WTC11 (cell line): ENCODE measurements at places on chromosomes 5 and 9.

GRCh38 chr9:25117791-25118190 is 560.5 kb downstream of the TUSC1 start:
- no peak for DNase-seq

GRCh38 chr5:59684388-59685190 is 208.9 kb downstream of the PDE4D start:
- DNase-seq, result no peak

DNA sequence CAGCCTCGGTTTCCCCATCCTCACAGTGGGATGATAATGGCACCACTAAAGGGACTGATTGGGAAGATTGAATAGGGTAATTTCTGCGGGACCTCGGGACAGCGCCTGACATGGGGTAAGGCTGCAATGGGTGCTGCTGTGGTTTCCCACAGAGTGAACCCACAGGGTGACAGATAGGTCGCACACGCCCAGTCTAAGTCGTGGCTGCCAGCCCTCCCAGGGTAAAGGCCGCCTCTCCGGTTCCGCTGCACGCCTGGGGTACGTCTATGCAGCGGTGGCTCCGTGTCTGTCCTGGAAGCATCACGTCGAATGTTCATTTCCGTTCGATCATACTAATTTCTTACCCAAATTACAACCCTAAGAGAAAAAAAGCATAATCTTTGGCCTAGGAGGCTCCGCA is 631 bp downstream of the CFAP77 start:
- DNase-seq, result no peak

DNA sequence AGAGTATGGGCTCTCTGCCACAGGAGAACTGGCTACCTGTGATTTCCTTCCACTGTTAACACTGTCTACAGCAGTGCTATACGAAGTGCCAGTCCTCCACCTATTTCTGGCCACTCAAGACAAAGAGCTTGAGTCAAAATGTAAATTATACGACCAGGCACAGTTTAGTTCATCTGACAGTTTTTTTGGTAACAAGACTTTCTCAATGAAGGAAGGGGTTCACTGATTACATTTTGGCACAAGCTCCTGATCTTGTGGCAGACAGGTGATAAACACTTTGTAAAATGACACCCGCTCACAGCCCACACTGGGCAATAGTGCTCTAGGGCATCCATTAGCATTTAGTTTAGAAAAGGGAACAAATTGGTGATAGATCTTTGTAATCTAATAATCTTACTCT is 8.6 kb downstream of the RBM22 start:
- DNase-seq, result no peak

DNA sequence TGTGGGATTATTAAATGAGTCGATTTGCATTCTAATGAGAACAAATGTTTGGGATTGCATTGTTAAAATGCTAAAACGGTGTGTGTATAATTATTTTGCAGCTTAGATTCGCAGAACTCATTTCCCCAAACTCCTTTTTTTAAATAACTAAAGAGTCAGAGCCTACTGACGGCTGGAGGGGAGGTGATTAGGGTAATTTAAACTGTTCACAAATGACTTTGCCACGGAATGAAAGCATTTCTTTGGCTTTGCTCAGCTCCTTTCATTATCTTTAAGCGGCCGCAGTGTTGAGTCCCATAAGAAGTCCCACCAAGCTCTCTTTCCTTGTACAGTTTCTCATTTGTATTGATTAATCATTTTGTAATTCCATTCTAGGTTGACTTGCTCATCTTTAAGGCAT is 1632.8 kb downstream of the MAT2B start:
- DNase-seq, result no peak

DNA sequence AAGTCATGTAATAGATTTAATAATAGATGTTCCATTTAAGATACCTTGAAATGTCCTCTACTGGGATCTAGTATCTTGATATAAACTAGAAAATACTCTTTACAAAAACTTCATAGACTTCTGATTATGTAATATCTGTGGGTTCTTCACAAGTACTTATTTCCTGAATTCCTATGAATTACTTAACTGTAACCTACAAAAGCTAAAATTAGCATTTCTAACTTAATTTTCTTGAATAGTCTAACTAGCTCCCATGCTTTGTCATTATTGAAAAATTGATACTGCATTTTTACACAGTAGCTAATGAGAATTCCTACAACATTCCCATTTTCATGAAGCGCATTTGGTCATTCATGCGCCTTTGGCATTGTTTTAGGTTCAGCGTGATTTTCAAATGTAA is 1828.2 kb downstream of the MAT2B start:
- DNase-seq, result no peak

GRCh38 chr5:179455320-179455719 is 95.0 kb upstream of the RUFY1 start:
- DNase-seq, result no peak

GRCh38 chr9:107669422-107669821 is 179.9 kb upstream of the KLF4 start:
- no peak for DNase-seq

- peak; percentile 10 for DNase-seq
These were observed 29.2 kb downstream of the LHX3 start for GRCh38 chr9:136175616-136176197.

DNA sequence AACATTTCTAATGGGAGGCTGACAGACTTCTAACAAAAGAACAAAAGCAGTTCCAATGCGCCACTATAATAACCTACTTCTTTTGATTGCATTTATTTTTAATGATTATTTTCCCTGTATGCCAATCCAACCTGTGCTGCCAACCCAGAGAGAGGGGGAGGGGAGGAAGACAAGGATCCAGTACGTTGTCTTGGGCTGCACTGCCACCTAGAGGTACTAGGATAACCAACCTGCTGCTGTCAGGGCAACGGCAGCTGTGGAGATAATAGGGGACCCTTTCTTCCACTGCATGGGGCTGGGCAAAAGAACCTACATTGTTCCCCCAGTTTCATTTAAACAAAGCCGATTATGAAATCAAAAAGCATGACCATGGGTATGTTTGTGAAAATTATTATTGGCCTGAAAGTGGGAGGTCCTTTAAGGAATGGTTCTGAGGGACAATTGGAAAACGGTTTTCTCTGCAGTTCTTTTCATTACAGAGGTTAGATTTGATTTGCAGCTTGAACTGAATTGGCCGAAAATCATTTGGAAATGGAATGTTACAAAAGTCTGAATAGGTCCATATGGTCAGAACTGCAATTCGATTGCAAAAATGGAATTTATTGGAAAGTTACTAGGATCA is 101.3 kb downstream of the RASEF start:
- peak; percentile 84 for DNase-seq

- no peak for DNase-seq
These were observed 1.1 kb upstream of the ANXA2R start for GRCh38 chr5:43041110-43041668.

- no peak for DNase-seq
These were observed 215.1 kb upstream of the ZNF608 start for GRCh38 chr5:124961521-124961920.

DNA sequence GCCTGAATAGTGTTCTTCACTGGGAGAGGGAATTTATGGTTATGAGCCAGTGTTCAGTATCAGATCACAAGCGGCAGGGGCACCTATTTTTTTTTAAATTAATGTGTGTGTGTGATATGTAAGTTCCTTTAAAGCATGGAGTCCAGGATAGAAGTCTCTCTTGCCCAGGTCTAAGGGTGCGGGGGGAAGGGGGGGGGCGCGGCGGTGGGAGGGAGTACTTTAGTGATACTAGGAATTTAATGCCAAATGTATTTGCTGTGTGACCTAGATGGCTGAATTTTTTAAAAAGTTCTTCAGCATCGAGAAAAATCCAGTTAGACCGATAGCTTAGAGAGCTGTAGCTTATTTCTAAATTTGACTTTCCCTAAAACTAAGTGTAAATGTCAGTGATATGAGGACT is 1.5 kb upstream of the FCHO2 start:
- DNase-seq, result no peak

DNA sequence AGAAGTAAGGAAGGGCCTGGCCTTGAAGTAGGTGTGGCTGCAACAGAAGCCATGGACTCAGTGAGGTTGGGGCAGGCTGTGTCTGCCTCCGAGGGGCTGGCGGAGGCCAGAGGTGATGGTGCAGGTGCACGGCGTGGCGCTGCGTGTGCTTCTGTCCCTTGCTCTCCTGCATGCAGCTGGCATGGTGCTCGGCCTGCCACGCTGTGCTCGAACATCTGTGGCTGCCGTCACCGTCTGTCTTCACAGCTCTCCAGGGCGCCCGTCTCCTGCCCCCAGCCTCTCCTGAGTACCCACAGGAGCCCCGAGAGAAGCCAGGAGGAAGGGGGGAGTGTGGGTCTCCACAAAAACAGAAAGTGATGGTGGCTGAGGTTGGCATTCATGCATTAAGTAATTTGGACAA is 193.7 kb downstream of the CACNA1B start:
- no peak for DNase-seq

DNA sequence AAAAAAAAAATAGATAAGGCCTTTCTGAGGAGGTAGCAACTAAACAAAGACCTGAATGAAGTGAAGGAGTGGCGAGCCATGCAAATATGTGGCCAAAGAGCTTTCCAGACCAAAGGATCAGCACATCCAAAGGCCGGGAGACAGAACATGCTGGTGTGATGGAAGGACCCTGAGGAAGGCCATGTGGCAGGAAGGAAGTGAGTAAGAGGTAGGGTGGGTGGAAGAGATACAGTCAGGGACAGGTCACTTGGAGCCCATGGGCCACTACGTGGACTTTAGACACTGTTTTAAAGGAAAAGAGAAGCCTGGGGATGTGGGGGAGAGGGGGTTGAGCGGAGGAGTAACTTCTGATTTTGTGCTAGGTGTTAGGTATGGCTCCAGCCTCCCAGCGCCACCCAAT is 31.3 kb downstream of the SPRY4 start:
- DNase-seq, result no peak

DNA sequence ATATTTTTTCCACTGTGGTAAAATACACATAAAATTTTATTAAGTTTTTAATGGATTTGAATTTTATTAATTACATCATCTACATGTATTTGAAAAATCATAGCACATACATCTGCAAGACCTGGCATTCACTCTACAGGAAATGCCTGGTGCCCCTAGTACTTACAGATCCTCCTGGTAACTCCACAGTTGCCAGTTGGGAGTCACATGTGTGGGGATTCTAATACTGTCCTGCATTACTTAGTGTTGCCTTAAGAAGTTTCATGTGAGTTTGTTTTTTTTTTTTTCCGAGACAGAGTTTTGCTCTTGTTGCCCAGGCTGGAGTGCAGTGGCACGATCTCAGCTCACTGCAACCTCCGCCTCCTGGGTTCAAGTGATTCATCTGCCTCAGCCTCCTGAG is 18.1 kb downstream of the KDM3B start:
- no peak for DNase-seq

GRCh38 chr5:174612686-174613085 is 111.7 kb upstream of the MSX2 start:
- DNase-seq, result no peak

DNA sequence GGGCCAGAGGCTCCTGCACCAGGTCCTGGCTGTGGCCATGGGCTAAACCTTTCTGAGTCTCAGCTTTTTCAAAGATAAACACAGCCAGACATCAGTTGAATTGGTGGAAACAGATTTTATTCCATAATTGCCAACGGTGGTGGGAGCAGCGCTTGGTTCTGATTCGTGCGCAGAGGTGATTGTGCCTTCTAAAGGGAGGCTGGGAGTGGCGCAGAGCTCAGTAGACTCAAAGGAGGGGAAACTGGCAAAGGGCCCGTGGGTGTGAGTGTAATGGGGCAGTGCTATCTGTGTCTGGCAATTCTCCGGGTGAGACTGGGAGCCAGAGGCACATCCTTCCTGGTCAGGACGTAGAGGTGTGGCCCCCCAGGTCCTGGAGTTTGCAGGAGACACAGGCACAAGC is 169.4 kb upstream of the PPP1R26 start:
- DNase-seq, result no peak
